Dermis blood vessel endothelial cell (primary cell): ENCODE measurements at places on chromosomes 2 and 18. TPM values are rescaled to one million over a fixed set of nuclear protein-coding genes. Genes with fewer than 3 reads are reported as not detected.

The FHOD3 gene
- 0.14 and 0.34 TPM in 2 replicates for total RNA-seq

DNA sequence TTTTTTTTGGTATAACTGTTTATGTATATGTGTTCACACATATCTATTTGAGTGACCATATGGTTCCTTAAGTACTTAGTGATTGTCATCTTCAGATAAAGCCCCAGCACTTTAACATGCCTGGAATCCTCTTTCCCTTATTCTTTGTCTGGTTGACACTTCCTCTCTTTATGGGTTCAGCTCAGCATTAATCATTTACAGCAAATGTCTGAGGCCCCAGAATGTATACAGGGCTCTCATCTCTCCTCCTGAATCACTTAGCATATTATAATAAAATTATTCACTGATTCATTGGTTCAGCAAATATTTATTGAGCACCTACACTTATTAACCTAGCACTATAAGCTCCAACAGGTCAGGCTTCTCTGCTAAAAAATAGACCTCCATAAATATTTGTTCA lies 43.5 kb upstream of the CD28 start:
- no peak for DNase-seq

DNA sequence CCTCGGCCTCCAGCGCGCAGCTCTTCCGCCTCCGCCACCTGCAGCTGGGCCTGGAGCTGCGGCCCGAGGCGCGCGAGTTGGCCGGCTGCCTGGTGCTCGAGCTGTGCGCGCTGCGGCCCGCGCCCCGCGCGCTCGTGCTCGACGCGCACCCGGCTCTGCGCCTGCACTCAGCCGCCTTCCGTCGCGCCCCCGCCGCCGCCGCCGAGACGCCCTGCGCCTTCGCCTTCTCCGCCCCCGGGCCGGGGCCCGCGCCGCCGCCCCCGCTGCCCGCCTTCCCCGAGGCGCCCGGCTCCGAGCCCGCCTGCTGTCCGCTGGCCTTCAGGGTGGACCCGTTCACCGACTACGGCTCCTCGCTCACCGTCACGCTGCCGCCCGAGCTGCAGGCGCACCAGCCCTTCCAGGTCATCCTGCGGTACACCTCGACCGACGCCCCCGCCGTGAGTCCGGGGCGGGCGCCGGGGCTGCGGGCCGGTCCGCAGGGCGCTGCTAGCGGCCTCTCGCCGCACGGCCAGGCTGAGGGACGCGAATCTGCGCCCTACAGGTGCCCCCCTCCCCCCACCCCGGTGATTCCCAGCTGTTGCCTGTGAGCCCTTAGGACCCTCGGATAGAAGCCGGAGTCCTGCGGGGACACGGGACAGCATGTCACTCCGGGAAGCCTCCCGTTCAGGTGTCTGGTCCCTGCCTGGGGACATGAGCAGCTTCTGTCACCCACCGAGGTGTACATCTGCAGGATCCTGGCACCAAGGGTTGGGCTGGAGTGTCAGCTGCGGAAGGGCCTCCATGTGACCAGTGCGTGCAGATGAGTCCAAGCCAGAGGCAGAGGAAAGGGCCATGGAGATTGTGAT lies 616 bp downstream of the RNPEPL1 start:
- peak; percentile 84 for DNase-seq

DNA sequence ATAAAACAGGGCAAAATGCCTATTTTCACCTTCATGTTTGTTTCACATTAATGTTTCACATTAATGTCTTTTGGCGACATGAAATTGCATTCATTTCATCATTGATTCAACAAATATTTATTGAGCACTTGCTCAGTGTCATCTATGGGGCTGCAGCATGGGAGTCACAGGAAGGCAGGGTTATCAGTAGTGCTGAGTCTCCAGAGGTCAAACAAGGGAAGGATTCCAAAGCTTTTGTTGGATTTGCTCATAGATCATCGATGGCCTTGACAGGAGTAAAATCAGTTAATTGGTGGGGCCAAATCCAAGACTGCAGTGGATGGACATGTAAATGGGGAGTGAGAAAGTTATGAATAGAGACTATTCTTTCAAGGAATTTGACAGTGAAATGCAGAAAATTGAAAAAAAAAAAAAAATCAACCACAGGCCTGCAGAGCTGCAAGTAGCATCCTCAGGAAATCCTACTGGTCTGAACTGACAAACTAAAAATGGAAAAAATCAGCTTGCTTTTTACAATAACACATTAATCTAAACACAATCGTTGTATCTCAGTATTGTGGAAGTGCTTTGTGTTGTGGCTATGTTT lies 1290.8 kb downstream of the DPP10 start:
- no peak for DNase-seq

GRCh38 chr18:55763805-55764204 lies 175.8 kb upstream of the TCF4 start:
- peak; percentile 76 for DNase-seq

DNA sequence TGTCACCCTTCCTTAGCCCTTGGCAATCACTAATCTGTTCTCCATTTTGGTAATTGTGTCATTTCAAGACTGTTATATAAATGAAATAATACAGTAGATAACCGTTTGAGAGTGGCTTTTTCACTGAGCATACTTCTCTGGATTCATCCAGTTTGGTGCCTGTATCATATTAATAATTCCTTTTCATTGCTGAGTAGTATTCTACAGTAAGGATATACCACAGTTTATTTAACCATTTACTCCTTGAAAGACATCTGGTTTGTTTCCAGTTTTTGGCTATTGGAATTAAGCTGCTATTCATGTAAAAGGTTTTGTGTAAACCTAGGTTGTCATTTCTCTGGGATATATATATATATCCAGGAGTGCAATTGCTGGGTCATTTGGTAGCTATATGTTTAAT lies 44.6 kb upstream of the TGFA start:
- DNase-seq: no peak

DNA sequence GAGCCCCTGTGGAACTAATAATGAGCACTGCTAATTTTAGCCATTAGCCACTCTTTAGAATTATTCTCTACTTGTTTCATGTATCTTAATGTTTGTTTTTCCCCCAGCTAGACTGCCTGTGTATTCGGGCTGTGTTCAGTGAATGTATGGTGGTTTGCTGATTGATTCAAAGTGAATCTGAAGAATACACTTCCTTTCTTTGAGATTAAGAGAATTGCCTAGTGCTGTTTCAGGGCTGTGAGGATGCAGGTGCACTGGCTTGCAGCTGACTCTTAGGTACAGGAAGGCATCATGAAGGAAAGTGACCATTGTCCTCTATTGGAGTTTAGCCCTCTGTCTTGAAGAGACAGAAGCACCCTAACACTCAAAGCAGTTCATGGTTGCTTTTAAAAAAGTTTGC lies 138.7 kb downstream of the CERS6 start:
- peak; percentile 23 for DNase-seq

GRCh38 chr2:28522481-28522880 lies 26.6 kb downstream of the PLB1 start:
- DNase-seq: no peak

DNA sequence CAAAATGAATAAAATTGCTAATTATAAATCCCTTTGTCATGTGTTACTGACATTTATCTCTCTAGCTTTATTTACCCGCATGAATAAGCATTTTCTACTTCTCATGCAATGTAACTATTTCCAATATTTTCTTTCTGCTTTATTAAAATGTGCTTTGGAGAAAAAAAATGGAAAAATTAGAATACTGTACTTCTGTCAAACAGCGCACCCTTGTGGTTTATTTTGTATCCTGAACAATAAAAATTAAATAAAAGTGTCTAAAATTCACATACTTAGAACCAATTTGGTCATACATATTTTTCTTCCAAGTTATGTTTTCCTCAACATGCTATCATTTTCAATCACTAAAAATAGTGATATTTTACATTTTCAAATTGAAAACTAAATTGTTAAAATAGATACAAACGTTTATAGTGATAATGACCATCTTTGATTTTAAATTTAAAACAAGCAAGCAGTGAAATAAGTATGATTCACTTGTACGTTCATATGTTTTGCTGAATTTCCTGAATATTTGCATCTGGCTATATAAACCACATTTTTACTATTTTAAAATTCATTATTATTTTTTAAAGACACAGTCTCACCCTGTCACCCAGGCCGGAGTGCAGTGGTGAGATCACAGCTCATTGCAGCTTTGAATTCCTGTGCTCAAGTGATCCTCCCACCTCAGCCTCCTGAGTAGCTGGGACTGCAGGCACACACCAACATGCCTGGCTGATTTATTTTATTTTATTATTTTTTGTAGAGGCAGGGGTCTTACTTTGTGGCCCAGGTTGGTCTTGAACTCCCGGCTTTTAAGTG lies 95.9 kb upstream of the GRB14 start:
- DNase-seq: peak; percentile 61
